ENCODE measurements at places on chromosomes 2 and 18.

DNA sequence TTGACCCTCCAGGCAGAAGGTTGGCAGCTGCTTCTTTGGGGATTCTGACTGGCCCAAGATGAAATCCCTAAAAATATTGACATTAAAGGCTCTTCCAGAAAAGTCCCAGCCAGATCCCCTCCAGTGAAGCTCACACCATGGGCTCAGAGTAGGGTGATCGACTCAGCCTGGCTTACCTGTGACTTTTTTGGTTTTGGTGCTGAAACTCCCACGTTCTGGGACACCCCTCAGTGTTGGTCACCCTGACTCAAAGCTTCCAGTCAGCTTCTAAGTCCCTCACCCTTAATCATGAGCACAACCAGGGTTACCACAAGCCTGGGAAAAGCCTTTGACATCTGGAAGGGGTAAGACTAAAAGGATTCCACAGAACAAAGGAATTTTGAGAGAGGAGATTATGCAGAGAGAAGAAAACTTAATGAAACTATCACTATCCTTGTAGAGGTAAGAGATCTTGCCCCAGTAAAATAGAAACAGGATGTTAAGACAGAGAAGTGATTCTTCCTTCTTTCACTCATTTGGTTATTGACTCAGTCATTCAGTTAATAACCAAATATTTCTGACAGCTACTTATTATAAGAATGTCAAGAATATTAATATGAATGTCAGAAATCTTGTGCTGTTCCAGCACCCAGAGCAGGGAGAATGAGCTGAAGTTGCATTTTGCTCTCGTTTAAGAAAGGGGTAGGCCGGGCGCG, 66.8 kb upstream of the SEC11C start:
- DNase-seq = no peak

DNA sequence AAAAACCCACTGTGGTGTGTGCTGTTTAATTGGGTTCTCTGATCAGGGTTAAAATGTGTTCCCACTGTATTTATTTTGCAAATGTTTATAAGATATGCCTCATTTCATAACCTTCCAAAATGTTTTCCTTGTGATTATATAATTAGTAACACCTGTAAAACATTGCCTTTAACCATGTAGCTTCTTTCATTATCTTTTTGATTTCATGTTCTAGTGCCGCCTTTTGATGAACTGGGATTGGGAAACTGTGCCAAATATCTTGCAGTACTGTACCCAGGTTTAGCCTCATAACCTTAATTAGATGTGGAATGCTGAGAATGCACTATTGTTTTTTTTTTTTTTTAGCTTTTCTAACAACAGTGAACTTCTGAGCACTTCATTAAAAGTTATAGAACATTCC, 96.9 kb downstream of the TANC1 start:
- peak; percentile 42 for DNase-seq

- no peak for DNase-seq
These were observed 18.0 kb upstream of the LBH start for GRCh38 chr2:30213326-30213725.

DNA sequence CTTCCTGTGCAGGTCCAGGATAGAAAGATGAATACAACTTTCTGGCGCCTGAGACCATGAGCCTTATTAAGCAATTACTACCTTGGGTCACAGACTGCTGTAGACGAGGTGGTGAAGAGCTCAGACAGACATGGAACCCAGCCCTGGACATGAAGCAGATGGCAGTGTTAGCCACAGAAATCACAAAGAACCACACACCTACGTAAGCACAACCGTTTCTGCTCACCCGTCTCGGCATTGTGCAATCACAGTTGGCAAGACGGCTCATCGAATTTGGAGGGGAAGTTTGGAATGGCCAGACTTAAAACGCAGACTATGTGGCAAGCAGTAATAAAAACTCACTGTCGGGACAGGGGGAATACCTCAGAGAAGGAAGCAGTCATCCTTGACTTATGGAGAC, 24.3 kb upstream of the ASPRV1 start:
- peak; percentile 67 for DNase-seq

DNA sequence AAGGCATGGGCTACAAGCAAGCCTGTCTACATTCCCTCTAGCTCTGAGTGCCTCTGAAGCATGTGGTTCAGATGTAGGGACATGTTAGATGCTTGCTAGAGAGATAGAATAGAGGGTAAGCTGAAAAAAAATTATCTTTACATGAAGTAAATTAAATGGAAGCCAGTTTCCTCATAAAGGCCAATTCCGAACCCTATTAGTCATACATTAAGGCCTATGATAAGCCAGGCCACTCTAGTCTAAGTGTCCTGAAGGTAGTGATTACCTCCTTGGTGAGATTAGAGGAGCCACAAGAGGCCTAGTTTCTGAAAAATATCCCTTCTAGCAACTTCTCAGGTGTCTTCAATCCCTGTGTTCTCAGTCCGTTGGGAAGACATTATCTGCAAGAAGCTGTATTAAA, 72.4 kb upstream of the NPAS2 start:
- no peak for DNase-seq

DNA sequence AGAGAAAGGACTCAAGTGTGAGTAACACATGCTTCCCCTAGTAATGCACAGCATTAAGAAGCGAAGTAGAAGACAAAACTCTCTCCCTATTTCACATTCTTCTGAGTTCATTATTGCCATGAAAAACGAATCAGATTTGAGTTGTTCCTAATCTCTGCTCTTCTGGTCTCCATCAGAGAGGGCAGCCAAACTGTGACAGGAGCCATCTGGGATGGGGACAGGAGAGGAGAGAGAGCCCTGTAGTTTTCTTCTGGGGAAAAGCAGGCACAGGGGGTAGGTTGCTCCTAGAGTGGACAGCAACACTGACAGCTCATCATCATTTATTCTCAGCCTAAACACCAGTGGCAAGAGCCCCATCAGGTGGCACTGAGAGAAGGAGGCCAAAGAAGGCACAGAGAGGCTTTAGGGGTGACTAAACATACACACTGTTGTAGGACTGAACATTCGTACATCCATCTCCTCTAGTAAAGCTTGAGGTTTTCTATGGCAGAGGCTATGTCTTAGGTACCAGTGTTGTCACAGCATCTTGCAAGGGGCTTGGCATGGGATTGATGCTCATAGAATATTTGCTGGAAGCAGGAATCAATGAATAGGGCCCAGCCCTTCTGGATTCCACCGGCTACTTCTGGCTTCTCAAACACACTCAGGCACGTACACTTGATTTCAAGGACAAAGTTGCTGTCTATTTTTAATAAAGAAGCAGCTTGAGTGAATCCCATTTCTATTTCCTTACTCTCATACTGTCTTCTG, 33.1 kb downstream of the SLC8A1 start:
- DNase-seq = no peak

GRCh38 chr18:54801374-54801773, 26.9 kb upstream of the RAB27B start:
- DNase-seq = no peak

DNA sequence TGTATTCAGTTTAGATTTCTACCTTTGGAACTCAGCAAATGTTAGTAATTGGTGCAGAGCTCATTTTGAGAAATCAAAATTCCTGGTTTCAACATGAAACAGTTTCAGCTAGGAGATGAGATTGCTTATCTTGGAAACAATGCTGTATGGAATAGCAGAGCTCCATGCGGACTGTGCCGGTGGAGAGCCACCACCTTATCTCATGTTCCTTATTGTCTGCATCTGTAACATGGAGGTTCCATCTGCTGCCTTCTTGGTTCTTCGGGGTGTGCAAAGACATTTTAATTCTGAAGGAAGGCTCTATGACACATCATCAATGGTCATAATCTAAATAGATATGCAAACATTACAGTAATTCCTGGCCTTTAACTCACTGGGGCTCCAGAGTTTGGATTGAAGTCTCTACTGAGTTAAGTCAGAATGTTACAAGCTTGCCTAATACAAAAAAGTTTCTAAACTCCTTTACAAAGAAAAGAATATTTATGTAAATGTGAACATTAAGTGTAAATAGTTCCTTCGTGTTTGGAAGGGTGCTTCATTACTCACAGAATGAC, 65.3 kb downstream of the PRKRA start:
- DNase-seq = no peak

- DNase-seq = no peak
These were observed 860.4 kb upstream of the CRIM1 start for GRCh38 chr2:35495182-35495581.

GRCh38 chr18:7856733-7857132, 289.6 kb downstream of the PTPRM start:
- no peak for DNase-seq

DNA sequence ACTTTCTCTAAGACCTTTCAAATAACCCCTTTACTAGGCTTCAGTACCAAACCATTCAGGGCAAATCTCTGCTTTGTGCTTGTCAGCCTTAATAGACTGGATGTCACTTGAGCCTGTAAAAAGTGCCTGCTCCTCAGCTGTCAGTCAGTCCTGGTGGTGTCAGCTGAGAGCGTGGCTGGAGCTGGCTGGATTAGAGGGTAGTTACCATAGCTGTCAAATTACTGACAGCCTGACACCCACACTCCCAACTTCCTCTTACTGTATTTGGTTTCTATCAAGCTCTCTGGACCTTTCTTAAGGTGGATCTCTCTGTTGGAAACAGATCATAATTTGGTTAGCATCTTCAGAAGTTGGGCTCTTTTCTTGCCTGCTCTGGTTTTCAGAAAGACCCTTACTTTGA, 371.4 kb upstream of the ATP5MC3 start:
- DNase-seq = no peak

DNA sequence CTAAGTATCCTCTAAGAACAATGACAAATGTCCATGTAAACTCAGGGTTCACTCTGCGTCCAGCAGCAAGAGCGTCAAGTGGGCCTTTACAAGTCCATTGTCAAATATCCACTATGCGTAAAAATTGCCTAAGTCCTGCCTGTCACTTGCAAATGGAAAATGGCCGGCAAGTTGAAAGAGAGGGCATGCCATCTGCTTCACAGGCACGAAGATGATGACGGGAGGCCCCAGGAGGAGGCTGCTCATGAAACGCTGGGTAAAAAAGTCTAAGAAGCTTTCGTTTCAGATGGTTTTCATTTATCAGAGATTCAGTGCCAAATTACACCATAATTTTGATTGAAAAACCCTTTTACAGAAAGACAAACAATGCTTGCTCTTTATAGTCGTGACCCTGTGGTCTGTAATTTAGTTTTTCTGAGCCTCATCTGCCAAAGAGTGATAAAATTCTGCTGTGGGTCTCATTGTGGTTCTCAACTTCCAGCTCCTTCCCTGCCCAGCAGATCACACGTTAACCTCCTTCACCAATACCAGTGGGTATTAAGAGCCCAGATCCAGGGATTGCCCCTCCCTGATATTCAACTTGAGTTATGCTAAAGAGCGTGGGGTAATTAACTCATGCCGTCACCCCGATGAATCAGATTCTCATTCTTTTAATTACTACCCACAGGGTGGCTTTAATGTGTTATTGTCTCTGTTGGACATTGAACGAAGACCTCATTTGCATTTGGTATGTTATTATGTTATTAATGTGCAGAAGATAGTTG, 160.2 kb upstream of the ALKAL2 start:
- DNase-seq = no peak

DNA sequence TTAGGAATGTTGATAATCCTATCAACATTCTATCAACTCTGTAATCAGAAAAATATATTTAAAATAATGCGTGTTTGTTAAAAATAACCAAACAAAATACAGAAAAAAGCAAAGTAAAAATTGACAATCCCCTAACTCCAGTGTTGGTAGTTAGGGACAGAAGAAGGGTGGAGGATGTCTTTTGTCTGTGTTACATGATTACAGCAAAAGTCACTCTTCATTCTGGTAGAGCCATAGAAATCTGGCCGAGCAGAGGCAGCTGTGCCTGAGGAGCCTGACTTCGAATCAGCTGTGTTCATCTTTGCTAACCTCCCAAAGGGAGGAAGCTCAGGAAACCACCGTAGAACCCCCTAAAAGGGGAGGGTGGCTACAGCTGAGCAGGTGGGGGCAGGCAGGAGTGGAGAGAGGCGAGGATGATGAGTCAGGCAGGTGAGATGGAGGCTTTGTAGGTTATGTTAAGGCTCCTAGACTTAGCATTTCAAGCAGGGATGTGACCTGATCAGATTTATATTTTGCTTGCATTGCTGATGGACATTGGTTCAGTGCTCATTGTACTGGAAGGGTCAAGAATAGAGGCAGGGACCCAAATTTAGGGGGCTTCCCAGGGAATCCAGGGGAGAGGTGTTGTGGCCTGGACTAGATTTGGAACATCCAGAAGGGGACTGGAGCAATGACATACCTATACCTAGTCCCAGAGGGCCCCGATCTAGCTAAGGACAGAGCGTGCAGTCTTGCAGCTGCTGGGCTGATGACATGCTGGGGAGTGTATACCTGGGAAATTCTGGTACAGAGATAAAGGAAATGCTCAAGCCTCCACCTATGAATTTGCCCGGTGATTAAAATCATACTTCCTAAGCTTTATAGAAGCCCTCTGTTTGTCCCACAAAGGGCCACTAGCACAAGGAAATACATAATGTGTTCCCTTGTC, 95.7 kb downstream of the NEDD4L start:
- DNase-seq = no peak

- DNase-seq = peak; percentile 11
These were observed 27.7 kb downstream of the SERPINB8 start for GRCh38 chr18:63997606-63998005.

GRCh38 chr18:48824231-48824970, 126.4 kb downstream of the SMAD7 start:
- DNase-seq = no peak

DNA sequence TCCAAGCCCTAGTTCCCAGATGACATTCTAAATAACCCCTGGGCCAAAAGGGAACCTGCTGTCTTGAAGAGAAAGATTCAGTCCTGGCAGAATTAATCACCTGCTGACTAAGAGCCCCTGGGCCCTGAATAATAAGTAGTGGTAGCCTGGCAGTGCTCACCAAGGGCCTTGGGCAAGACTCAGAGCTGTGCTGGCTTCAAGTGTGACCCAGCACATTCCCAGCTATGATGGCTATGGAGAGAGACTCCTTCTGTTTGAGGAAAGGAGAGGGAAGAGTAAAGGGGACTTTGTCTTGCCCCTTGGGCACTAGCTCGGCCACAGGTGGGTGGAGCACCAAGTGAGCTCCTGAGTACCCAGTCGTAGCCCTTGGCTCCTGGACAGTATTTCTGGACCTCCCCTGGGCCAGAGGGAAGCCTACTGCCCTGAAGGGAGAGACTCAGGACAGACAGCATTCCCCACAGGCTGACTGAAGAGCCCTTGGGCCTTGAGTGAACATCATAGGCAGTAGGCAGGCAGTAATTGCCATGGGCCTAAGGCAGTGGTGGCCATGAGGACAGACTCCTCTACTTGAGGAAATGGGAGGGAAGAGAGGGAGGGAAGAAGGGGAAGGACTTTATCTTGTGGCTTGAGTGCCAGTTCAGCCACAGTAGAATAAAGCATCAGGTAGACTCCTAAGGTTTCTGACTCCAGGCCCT, 40.0 kb upstream of the INPP4A start:
- DNase-seq = no peak

DNA sequence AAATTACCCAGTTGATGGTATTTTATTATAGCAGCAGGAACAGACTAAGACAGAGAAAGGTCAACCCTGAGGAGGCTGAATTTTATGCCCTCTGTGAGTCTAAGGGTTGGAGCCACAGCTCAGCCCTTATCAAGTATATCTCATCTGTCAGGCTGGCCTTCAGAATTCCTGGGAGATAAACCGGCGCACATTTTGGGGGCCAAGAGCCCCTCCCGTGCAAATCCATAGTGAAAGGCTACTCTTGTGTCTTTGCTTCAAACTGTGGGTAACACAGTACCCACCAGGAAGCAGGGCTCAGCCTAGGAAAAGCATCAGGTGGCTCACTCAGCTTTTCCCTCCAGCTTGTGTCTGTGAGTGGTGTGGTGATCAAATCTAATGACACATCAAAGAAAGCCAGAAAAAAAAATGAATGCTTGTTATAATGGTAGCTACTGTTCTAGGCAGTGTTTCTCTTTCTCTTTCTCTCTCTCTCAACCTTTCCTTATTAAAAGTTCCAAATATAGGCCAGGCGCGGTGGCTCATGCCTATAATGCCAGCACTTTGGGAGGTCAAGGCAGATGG, 25.0 kb upstream of the ASXL2 start:
- DNase-seq = no peak

- no peak for DNase-seq
These were observed 33.3 kb upstream of the RMP24 start for GRCh38 chr18:35939138-35939537.

All from AG09309 (cell line).